ENCODE measurements at places on chromosomes 4 and X. TPM values are rescaled to one million over a fixed set of nuclear protein-coding genes. Genes with fewer than 3 reads are reported as not detected.

HTR2C gene
- not detected for total RNA-seq

DNA sequence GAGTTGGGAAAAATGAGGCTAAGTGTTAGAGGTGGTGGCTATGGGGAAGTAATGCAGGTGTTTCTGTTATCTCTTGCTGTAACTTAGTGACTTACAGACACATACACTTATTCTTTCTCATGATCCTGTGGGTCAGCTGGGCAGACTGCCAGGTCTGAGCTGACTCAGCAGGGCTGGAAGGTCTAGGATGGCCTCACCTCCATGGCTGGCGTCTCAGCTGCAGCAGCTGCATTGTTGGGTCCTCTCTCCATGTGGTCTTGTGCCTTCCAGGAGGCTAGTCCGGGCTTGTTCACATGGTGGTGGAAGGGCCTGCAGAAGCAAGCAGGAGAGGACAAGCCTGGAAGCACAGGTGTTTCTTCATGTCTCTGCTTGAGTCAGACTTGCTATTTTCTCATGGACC is 172.7 kb downstream of the NHS start:
- ATAC-seq: no peak

DUX4 gene
- total RNA-seq: not detected

DNA sequence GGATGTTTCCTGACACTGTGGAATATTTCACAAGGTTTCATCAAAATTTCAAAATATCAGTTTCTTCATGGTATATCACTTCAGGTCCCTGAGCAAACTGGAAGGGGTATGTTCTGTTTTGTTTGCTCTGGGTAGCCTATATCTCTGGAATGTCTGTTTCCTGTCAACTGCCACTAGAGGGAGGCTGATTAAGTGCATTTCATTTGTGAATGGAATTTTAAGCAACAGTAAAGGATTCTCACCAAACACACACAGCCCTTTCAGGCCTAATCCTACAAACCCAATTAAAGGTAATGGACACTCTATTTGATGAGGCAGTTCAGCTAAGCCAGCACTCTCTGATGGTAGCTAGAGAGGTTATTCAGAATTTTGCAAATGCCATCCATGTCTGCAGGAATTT is 307.1 kb downstream of the TEX13A start:
- no peak for ATAC-seq

Data from activated T-helper 17 cell treated with anti-CD3 and anti-CD28 coated beads, Interleukin-2, amount 50 U/mL, for 72 hours (primary cell).